Occipital lobe (tissue), 3 donors: ENCODE measurements at places on chromosomes 7 and 10.

DNA sequence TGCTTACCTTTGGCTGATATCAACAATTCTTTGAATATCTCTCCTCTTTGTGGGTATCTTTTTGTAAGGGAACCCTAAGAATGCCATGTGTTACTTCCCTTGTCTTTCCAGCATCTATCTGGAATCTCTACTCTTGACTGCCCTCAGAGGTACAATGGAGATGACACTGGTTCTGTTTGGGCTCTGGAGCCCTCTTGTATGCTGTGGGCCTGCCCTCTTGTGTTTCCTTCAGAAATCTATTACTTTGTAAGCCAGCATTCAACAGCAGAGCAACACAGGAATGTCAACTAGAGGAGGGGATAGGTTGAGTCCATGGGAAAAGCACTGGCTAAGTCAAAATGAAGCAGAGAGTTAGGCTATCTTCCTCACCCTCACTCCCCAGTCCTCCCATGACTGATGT is 142.3 kb downstream of the XPNPEP1 start:
- DNase-seq, result no peak

DNA sequence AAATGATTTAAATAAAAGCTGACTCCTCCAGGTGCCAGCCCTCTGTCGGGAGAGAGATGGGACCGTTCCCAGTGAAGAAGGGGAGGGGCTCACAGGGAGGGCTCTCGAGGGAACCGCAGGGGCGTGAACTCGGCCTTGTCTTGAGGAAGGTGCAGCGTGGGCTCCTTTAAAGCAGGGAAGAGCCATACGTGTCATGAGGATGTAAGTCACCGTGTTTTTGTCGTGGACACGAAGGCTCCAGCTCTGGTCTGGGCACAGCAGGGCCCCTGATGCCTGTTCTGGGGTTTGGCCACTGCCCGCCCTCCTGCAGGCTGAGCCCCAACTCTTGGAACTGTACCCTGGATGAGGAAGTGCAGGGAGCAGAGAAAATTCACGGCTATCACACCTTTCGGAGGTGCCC is 45.0 kb downstream of the JAKMIP3 start:
- DNase-seq, result no peak

- no peak for DNase-seq
These were observed 471.7 kb downstream of the GRM8 start for GRCh38 chr7:126780993-126781392.

- peak; percentile 38 for DNase-seq
These were observed 76.7 kb downstream of the ZRANB1 start for GRCh38 chr10:125018576-125019143.

- no peak for DNase-seq
These were observed 41.2 kb downstream of the ZCCHC24 start for GRCh38 chr10:79404231-79404609.

DNA sequence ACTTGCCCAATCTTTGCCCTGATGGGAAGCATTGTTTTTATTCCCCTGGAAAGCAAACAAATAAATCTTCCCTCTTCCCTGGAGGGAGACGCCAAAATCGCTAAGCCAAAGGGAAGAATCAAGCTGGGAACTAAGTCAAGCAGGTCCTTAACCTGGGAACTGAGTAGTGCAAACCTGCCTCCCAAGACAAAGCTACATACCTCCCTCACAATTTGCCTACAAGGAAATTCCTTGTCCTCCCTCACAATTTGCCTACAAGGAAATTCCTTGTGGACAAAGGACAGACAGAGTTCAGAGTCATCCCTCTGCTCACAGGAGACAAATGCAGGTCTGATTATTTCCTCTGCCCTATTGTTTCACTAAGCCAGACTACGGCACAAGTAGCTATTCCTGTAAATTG is 50.5 kb downstream of the SPOCK2 start:
- DNase-seq, result no peak

- no peak for DNase-seq
These were observed 105.6 kb downstream of the VTI1A start for GRCh38 chr10:112552593-112553110.

- DNase-seq, result no peak
These were observed 597.6 kb downstream of the NXPH1 start for GRCh38 chr7:9030976-9031375.

DNA sequence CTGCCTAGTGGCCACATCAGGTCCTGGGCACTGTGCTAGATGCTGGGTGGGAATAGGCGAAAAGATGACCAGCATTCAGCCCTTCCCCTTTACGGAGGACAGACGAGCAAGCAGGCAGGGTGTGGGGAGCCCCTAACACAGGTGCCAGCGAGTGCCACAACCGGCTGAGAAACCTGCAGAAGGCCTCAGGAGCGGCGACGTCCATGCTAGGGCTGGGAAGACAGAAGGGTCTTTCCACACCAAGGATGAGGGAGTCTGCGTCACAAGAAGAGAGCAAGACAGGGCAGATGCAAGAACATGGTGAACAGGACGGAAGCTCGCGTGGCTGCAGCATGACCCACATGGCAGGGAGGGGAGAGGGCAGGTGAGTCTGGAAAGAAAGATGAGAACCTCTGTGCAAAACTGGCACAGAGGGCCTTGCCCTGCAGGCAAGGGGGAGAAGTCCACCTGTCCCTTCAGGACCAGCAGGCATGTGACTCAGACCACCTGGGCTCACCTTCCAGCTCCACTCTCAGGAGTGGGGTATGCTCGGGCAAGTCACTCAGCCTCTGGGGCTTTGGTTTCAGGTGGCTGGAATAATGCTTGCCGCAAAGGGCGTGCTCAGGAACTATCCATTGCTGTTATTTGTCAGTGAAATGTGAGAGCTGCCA is 36.6 kb downstream of the KCNH2 start:
- no peak for DNase-seq

DNA sequence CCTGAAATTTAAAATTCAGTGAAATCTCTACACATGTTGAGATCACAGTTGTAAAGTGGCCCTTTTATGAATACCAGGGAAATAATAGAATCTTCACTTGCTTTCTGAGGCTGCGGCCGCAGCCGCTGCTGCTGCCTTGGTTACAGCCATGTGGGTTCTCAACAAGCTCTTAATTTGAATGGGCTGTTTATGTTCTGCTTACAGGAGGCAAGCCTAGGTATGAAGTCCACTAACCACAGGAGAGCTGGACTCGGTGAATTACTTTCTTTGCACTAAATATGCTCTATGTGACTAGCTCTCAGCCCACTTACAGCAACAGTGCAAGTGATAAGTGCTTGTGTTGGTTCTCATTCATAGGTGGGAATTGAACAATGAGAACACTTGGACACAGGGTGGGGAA is 410.8 kb downstream of the SFMBT2 start:
- no peak for DNase-seq

- peak; percentile 45 for DNase-seq
These were observed 70.2 kb upstream of the FGFR2 start for GRCh38 chr10:121668314-121669027.

DNA sequence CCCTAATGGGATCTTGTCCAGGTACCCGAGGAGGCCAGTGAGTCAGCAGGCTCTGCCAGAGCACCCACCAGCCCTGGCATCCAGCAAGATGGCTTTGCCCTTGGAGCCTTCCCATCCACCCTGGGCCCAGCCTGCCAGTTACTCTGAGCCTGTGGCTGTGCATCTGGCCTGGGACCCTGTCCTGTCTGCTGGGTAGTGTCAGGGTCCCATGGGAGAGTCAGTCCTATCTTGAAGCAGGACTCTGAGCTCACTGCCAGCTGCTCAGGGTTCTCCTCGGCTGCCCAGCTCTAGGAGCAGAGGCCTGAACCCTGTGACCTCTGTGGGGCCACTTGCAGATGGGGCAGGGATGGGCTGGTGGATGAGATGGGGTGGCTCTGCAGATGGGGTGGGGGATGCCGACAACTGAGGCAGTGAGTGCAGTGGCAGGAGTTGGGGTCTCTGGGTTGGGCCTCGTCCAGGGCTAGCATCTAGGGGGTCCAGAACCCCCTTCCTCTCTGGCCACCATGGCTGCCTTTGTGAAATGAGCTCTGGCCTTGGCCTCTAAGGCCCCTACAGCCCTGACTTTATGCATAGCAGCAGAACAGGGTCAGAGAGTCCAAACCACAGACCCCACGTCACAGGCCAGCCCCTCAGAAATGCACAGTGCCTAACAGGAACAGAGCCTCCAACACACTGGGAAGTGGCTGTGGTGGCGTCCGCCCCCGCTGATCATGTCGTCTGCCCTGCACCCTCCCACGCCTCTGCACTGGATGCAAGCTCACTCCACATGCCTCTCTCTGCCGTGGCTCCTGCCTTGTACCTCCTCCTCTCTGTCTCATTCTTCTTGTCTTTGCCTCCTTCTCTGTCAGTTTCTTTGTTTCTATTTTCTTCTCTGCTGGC is 88.1 kb upstream of the RET start:
- no peak for DNase-seq

DNA sequence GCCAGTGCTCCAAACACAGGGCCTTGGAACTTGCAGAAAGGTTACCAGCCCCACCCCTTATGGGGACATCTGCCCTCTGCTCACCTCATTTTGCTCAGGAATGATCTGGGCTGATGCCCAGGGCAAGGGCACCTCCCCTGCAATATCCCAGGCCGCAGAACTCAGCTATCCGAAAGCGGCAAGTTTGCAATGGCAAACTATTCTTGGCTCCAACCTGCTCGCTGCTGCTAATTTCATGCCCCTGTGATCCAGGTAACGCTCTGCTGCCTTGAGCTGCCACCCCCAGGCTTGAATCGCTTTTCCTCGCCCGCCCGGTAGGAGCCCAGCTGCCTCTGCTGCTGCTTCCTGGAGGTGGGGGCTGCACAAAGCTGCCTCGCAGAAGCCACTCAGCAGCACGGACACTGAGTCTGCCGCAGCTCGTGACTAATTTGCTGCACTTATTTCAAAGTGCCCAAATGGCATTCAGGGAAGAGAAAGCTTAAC is 18.2 kb downstream of the SLC29A3 start:
- no peak for DNase-seq

- DNase-seq, result no peak
These were observed 2.8 kb upstream of the SLC29A3 start for GRCh38 chr10:71316056-71316785.

DNA sequence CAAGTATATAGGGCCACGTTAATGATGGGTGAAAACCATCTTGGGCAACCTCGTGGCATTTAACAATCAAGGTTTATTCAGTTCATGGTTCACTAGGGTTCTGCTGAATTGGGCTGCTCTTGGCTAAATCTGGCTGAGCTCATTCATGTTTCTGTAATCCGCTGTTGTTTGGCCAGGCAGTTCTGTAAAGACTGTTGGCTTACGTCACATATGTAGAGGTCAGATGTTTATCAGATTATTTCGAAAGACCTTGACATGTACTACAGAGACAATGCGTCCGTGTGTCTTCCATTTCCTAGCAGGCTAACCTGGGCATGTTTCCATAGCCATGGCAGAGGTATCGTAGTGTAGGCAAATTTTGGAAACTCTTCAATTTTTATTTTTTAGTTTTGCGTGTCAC is 190.0 kb upstream of the ZWINT start:
- DNase-seq, result no peak

- no peak for DNase-seq
These were observed 83.6 kb downstream of the MPP7 start for GRCh38 chr10:28219251-28219650.
